ENCODE measurements at places on chromosomes 3 and 15.

GRCh38 chr3:181572432-181572831 lies 139.3 kb upstream of the SOX2 start:
- no peak for DNase-seq

- DNase-seq: no peak
Observed at GRCh38 chr3:63853106-63853505, 10.5 kb downstream of the THOC7 start.

DNA sequence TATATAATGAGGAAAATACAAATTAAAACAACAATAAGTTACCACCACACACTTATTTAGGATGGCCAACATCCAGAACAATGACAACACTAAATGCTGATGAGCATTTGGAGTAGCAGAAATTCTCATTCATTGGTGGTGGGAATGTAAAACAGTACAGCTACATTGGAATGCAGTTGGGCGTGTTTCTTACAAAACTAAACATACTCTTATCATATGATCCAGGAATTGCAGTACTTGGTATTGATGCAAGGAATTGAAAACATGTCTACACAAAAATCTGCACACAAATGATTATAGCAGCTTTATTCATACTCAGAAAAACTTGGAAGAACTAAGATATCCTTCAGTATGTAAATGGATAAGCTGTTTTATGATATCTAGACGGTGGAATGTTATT lies 594.2 kb downstream of the ZBBX start:
- no peak for DNase-seq

DNA sequence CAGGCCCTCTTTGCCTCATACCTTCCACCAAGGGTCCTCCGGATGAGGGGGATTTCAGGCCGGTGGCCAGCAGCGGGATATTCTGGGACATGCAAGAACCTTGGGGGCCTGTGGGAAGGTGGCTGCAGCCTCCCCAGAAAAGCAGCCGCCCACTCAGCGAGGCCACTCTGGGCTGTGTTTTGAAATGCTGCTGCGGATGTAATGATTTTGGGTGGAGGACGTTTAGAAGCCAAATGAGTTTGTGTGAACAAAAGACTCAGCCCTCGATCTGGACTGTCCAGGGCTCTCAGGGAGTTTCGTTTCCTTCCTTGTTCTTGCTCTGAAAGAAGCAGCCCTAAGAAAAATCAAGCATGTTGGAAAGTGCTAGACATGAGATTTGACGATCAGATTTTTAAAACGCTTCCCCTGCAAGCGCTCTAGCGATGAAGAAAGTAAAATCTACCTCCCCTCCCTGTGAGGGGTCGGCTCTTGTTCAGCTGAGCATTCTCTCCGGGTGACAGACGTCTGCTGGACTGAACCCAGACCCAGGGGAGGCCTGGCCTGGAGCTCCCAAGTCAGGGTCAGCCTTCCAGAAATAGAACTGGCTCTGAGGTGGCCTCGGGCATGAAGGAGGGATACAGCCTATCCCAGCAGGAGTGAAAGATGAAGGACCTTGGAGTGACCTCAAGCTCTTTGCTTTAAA lies 12.9 kb downstream of the HEG1 start:
- no peak for DNase-seq

DNA sequence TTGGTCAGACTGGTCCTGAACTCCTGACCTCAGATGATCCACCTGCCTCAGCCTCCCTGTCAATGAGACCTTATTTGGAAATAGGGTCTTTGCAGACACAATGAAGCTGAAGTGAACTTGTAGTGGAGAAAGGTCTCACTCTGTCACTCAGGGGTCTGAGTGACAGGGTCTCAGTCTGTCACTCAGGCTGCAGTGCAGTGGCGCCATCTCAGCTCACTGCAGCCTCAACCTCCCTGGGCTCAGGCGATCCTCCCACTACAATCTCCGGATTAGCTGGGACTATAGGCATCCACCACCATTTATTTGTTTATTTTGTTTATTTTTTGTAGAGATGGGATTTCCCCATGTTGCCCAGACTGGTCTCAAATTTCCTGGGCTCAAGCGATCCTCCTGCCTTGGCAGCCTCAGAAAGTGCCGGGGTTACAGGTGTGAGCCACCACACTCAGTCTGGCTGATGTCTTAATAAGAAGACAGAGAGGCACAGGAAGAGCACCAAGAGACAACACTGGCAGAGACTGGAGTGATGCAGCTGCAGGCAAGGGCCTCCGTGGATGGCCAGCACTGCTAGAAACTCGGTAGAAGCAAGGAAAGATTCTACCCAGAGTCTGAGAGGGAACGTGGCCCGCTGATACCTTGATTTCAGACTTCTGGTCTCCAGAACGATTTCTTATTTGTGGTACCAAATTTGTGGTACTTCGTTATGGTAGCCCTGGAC lies 26.2 kb upstream of the RAF1 start:
- DNase-seq: no peak

- no peak for DNase-seq
Observed at GRCh38 chr3:39917065-39917773, 107.8 kb downstream of the MYRIP start.

DNA sequence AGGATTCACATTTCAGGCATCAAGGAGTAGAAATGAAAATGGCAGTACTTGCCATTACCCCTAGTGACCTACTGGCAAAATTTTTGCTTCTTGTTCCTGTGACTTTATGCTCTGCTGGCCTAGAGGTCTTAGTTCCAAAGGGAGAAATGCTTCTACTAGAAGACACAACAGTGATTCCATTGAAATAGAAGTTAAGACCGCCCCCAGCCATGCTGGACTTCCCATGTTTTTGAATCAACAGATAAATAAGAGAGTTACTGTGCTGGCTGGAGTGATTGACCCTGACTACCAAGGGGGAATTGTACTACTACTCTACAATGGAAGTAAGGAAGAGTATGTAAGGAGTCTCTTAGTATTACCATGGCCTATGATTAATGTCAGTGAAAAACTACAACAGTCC lies 196.2 kb upstream of the AZI2 start:
- no peak for DNase-seq

GRCh38 chr3:189995129-189995528 lies 125.6 kb downstream of the P3H2 start:
- no peak for DNase-seq

GRCh38 chr3:126132751-126133511 lies 47.5 kb downstream of the ALDH1L1 start:
- no peak for DNase-seq

DNA sequence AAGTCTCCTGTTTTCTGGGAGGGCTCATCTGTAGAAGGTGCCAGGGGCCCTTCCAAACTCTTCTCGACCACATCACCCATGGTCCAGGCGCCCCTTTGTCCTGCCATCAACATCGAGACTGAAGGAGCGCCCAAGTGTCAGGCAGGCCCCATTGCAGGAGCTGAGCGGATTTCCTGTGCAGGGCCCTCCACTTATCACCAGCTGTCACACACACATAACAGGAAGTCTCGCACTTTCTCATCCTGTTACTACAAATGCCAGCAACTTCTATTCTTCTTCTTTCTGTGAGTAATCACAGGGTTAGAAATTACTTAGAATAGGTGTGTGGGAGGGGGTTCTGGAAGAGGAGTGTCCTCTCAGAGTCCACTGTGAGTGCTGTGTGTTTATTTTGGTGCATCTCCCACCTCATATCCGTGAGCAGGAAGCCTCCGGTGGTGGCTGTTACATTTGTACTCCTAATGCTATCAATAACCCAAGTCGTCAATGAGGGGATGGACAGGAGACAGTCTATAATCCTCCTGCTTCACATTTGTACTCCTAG lies at the start of gene KLHL6:
Gene KLHL6 (minus strand): TSS at position 166 of the 541 bp plus-strand sequence. CDS start 53 bp downstream, at position 113.
- no peak for DNase-seq

DNA sequence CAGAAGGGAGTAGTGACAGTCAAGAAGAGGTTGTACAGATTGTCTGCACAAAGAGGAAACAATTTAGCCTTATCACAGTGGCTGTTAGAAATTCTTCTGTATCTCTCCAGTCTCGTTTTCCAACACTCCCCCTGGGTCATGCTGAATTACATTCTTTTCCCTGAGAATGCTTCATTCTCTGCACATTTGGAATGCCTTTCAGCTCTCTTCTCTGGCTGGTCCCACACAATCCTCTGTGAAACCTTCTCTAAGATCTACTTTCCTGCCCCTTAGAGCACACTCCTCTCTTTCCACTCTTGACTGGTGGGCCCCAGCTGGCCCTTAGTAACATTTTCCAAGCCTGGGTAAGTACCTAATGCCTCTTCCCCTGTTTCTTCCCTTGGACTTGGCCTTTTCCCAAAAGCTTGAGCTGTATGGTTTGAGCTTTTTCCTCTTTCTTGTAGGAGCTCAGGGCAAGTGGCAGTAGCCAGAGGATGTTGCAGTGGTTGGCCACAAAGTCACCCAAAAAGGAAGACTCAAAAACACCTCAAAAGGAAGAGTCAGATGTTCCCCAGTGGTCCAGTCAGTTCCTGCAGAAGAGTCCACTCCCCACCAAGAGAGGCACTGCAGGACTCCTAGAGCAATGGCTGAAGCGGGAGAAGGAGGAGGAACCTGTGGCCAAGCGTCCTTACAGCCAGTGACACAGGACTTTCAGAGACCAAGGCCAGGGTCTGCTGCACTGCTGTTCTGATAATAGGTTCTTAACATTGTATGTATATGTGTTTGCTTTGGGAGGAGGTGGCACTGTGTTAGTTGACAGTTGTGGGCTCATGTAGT lies 25.7 kb downstream of the HMCES start:
- DNase-seq: no peak

GRCh38 chr3:16056217-16056616 lies 118.3 kb upstream of the GALNT15 start:
- no peak for DNase-seq

GRCh38 chr3:31523543-31523942 lies 9.2 kb upstream of the STT3B start:
- no peak for DNase-seq

DNA sequence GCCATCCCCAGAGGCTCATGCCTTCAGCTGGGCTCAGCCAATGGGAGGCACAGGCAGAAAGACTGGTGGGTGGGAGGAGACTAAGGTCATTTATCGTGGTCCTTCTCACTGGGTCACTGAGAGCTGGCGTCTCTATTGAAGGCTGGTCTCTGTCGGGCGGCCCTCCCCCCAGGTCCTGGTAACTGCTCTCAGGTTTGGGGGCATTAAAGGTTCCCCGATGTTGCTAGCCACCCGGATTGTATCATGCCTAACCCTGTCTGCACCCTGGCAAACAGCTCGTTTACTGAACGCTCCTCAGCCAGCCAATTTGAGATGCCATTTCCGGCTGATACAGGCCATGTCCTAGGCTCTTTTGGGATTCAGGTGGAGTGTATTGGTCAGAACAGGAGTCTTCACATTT lies 10.5 kb downstream of the SELENOS start:
- DNase-seq: no peak

GRCh38 chr3:15958692-15959433 lies 161.1 kb upstream of the ANKRD28 start:
- DNase-seq: no peak

DNA sequence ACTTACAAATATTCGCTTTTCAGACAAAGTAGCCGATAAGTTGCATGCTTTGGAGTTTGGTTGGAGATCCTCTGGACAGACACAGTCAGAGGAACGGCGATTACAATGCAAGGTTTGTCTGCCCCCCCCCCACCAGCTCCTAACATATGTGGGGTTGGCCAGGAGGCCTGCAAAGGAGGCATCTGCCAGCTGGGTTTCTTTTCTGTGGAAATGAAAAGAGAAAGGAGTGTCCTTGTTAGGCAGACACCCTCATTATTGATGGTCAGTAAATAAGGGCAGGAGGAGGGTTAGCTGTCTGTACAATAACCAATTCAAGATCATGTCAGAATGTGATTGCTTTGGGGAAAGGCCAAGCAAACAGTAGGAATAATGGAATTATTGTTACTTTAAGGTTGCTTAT lies 49.1 kb downstream of the TLNRD1 start:
- DNase-seq: no peak

DNA sequence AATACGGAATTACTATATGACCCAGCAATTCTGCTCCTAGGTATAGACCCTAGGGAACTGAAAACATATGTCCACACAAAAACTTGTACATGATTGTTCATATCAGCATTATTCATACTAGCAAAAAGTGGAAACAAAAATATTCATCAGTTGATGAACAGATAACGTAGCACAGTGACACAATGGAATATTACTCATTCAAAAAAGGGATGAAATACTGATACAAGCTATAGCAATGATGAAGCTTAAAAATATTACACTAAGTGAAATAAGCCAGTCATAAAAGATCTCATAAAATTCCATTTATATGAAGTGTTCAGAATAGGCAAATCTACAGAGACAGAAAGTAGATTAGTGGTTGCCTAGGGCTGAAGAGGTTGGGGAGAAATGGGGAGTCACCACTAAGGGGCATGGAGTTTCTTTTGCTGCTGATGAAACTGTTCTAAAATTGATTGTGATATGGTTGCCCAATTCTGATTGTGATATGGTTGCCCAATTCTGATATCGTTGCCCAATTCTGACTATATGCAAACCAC lies 10.5 kb downstream of the C15orf61 start:
- DNase-seq: peak; percentile 18

DNA sequence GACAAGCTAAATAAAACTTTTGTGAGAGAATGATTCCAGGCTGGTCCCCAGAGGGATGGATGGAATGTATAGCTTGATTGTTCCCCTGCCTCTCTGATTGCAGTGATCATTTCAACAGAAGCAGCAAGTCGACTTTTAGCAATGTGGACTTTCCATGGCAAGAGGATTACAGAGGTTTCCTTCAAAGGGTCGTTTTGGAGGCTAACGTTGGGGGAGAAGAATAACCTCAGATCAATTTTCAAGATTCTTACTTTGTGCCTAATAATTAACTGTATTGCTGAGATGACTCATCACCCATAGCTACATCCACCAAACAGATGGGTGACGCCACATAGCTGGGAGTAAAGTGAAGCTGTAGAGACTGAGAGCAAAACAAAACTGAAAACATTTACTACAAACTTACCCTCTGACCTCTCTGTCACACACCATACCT lies 79.9 kb downstream of the GTPBP8 start:
- no peak for DNase-seq

DNA sequence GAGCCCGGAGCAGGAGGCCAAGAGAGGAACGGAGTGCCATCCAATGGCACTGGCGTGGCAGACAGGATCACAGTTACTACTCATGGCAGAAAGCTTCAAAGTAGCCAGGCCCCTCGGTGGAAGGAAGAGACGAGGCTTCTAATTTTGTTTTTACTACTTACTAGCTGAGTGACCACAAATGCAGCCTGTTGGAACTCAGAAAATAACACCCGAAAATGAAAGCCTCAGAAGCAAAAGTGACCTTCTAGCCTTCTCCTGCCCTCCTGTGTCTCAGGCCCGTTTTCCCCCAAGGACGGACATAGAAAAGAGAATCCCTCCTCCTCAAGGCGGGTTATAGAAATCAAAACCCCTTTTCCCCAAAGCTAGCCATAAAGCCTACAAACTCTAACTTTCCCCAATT lies 9.9 kb upstream of the STRA6 start:
- DNase-seq: no peak

DNA sequence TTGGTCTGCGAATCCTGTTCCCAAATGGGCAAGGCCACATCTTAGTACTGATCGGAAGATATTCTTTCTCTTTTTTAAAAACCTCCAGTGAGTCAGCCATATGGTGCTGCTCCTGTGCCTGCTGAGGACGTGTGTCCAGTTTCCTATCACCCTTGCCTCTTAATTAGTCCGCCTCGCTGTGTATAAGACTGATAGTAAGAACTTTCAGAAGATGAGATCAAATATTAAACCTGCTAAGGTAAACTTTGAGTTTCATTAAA lies 612 bp downstream of the UBA5 start:
- no peak for DNase-seq

GRCh38 chr3:67662733-67663132 lies 8.3 kb upstream of the SUCLG2 start:
- DNase-seq: no peak

- DNase-seq: no peak
Observed at GRCh38 chr3:17006132-17006852, 121.5 kb downstream of the PLCL2 start.
